Activated CD8-positive, alpha-beta memory T cell treated with anti-CD3 and anti-CD28 coated beads for 48 hours (primary cell): ENCODE measurements at places on chromosomes 13 and 19.

GRCh38 chr13:49733181-49733951 is 42.1 kb upstream of the EBPL start:
- no peak for DNase-seq

- DNase-seq: no peak
Observed at GRCh38 chr19:40549007-40549708, 27.5 kb upstream of the SHKBP1 start.

GRCh38 chr13:26222520-26223046 is 469 bp upstream of the RNF6 start:
- DNase-seq: no peak

- no peak for DNase-seq
Observed at GRCh38 chr19:20558011-20558410, 7.6 kb downstream of the ZNF737 start.

DNA sequence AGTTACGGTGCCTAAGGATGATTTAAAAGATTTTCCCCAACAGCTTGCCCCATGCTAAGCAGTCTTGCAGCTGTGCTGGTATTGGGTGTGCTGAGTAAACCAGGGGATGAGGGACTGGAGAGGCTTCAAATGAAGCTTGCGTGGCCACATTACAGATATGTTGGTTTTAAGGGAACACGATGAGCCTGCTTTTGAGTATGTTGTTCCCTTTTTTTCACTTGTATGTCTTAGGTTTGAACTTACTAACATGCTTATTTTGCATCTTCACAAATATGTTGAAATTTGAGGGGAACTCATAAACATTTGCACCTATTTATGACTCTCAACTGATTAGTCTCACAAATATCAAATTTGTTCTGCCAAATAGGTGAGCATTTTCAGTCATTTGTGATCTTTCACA is 2.0 kb upstream of the IL17D start:
- no peak for DNase-seq

GRCh38 chr13:95470574-95471366 is 81.8 kb upstream of the CLDN10 start:
- DNase-seq: no peak

DNA sequence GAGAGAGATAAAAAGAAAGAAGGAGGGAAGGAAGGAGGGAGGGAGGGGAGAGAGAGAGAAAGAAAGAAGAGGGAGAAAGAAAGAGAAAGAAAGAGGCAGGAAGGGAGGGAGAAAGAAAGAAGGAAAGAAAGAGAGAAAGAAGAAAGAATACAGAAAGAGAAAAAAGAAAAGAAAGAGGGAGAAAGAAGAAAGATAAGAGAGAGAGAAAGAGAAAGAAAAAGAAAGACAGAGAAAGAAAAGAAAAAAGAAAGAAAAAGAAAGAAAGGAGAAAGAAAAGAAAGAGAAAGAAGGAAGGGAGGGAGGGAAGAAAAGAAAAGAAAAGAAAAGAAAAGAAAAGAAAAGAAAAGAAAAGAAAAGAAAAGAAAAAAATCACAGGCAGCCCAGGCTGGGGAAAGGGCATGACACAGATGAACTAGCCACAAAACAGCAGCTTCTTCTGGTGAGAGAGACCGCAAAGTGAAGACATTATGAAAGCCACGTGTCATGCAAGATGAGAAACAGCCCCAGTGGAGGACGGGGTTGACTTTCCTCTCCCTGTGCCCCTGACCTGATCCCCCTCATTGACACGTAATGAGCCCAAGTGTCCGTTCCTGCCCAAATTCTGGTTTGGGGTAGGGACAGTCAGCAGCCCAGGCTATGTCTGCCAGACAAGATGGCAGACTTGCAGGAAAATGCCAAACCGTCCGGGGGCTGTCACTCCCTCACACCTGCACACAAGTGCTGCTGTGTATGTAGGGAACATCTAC is 102.1 kb downstream of the INSR start:
- peak; percentile 11 for DNase-seq

DNA sequence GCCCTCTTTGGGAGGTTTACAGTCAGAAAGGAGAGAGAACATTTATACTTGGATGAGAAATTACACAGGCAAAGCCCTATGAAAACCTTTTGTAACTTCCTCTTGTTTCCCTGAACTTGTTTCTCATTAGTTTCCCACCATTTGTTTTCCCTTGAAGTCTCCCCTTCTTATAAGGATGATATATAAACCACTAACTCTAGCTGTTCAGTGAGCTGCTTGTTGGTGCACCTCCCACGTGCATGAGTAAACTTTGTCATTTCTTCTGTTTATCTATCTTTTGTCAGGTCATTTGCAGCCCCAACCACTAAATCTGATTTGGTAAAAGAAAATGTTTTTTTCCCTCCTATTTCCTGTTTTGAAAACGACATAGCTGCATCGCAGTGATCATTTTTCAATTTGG is 919.9 kb downstream of the SLITRK1 start:
- no peak for DNase-seq

GRCh38 chr13:77800219-77800618 is 102.7 kb downstream of the SLAIN1 start:
- DNase-seq: no peak

DNA sequence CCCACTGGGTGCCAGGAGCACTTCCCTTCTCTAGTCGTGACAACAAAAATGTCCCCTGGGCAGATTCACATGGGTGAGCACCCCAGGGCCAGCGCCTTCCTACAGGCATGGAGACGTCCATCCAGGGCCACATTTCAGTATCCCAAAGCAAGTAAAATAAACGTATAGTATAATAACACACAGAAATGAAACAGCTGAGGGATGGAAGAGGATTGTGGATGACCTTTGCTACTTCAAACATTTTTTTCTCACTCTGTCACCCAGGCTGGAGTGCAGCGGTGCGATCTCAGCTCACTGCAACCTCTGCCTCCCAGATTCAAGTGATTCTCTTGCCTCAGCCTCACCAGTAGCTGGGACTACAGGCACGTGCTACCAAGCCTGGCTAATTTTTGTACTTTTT is 28.2 kb downstream of the CILP2 start:
- DNase-seq: no peak

GRCh38 chr13:46885018-46885417 is 11.8 kb downstream of the HTR2A start:
- DNase-seq: no peak

DNA sequence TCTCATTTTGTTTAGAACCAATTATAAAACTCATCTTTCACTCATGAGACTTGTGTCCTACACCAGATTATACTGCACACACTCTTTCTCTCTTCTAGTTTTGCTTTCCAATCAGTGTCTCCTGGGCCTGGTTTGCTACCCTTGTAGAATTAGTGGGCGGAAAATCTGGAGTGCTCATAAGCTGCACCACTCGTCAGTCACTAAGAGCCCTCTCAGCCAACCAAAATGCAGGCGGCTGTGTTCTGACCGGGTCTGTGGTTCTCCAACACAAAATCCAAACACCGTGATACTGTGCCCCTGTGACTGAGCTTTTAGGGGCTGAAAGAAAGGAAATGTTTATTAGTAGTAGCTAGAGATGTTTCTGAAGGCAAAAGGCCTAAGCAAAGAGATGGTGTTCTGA is 83.7 kb upstream of the OBI1 start:
- DNase-seq: no peak

GRCh38 chr13:87368639-87369038 is 302.5 kb upstream of the SLITRK5 start:
- DNase-seq: no peak

GRCh38 chr13:36428086-36428485 is 4.2 kb upstream of the CCNA1 start:
- no peak for DNase-seq

DNA sequence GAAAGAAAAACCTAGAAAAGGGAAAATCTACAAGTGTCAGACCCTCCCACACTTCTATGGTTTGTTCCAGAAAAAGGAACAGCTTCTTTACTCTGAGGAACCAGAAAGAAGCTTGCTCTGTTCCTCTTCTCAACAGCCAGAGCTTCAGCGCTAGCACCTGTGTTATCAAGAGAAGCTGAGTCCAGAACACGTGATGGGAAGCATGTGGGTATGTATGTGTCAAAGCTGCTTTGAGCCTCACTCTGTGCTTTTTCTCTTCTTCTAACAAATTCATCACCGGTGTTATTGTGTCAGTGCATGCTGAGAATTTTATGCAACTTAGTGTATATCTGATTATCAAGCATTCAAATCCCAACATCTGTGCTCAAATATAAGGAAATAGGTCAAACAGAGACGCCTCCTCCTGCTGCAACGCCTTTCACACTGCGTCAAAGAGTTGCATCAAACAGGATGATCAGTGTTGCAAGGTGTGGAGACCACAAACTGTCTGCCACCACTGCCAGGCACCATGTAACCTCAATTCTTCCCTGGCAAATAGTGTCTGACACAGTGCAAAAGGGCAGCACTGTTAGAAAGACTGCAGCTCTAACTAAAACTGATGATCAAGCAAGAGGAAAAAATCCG is 83.9 kb downstream of the LRRC63 start:
- no peak for DNase-seq

- no peak for DNase-seq
Observed at GRCh38 chr13:30774214-30774730, 38.9 kb downstream of the ALOX5AP start.

GRCh38 chr13:100540621-100541020 is 48.0 kb downstream of the GGACT start:
- no peak for DNase-seq

GRCh38 chr13:45396533-45397095 is 21.6 kb downstream of the SLC25A30 start:
- DNase-seq: no peak

- no peak for DNase-seq
Observed at GRCh38 chr19:49812452-49812996, 568 bp downstream of the FUZ start.

- no peak for DNase-seq
Observed at GRCh38 chr19:6876748-6877147, 10.6 kb upstream of the ADGRE1 start.

GRCh38 chr13:38854226-38854625 is 136.4 kb downstream of the STOML3 start:
- DNase-seq: no peak
